Fibroblast of skin of left biceps (primary cell): ENCODE measurements at places on chromosomes 11 and 22.

DNA sequence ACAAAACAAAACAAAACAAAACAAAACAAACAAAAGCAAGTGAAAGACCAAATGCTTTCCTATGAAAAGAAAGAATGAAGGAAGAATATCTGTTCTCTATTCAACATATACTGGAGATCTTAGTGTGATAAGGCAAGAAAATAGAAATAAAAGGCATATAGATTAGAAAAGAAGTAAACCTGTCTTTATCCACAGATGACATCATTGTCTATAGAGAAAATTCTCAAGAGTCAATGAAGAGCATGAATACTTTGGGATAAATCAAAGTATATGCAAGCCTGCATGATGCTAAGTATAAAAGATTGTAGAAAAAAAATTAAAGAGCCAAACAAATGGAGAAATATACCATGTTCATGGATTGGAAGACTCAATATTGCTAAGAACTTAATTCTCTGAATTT, 17.6 kb downstream of the C2CD3 start:
- no peak for DNase-seq

- DNase-seq = no peak
Observed at GRCh38 chr22:38510416-38510970, 4.4 kb upstream of the DDX17 start.

DNA sequence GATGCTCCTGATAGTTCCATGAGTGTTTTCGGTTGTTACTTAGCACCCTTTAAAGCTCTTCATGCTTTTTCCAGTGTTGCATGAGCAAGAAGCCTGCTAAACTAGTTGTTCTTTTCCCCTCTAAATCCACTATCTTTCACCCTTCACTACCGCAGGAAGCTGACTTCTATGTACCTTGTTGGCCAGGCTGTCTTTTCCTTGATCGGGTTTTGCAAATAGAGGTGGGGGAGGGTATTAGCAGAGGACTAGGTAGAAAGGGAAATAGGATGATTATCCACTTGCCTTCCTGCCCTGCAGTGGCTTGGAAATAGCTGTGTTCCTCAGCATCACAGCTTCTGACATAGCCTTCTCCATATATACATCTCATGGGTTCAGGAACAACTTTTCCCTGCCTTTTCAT, 23.9 kb downstream of the AASDHPPT start:
- DNase-seq = no peak

- DNase-seq = no peak
Observed at GRCh38 chr11:113124006-113124405, 162.8 kb downstream of the NCAM1 start.

- no peak for DNase-seq
Observed at GRCh38 chr11:77403211-77403610, 70.7 kb downstream of the PAK1 start.

DNA sequence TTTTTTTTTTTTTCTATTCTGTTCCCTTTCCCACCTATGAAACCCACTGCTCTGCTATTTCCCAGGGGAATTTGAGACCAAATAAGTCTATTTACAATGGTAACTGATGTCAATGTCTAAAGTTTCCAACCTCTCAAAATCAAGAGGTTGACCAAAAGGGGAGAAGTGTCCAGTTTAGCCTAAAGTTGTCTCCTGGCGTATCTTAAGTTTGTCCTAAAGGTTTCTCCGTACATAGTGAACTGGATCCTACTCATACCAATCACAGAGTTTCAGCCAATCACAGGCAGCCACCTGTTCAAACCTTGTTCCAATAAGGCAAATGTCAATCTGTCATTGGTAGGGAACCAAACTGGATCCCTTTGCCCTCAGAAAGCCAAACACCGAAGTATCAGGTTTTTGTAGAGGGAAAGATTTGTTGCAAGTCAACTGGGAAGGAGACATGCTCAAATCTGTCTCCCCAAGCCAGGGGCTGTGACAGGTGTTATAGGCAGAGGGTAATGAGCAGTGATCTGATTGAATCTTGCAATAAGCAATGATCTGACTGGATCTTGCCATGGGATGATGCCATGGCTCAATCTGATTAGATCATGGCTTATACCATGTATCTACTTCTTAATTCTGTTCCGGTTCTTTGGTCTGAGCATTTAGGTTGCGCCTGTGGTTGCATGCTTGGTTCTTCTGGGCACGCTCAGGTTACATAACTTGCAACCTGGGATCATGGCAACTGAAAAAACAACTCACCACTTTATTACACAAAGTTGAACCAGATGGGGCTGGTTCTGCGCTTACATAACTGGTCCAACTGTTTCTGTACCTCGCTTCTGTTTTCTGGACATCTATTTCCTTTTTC, 1.1 kb upstream of the VPS37C start:
- DNase-seq = no peak

DNA sequence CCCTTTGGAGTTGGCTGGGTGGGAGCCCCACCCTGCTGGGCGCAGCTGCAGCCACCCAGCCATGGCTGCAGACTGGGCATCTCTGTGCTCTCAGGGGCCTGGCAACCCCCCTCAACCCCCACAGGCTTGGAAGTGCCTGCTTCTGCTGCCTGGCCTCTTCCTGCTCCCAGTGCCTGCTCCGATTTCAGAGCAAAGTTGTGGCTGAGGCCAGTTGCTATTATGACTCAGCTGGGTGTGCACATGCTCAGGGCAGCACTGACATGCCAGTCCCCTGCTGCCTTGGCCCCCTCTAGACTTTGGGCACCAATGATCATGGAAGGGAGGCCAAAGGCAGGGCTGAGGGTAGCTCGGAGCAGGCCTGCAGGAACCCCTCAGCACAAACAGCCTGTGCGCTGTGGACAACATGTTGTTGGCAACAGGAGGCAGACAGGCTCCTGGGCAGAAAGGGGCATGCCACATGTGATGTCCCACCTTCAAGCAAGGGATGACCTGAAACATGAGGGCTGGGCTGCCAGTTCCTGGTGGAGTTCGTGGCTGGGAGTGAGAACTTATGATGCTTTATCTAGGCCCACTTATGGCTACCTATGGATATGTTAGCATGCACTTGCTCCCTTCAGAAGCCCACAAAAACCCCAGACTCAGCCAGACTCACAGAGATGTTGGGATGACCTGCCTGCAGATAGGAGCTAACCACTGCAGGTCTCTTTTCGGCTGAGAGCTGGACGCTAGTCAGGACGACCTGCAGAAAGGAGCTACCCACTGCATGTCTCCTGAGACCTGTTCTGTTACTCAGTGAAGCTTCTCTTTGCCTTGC, 96.4 kb upstream of the AMOTL1 start:
- DNase-seq = no peak
